ENCODE measurements at places on chromosomes 11 and 22. TPM values are rescaled to one million over a fixed set of nuclear protein-coding genes. Genes with fewer than 3 reads are reported as not detected.
A peak's percentile ranks its signal among the peaks of the same experiment; 100 is the strongest.

GRCh38 chr11:121794671-121795141 lies 321.3 kb downstream of the BLID start:
- DNase-seq, result no peak

Gene SEZ6L
- total RNA-seq, result 0.28 TPM

Gene TRIM49
- not detected for total RNA-seq

DNA sequence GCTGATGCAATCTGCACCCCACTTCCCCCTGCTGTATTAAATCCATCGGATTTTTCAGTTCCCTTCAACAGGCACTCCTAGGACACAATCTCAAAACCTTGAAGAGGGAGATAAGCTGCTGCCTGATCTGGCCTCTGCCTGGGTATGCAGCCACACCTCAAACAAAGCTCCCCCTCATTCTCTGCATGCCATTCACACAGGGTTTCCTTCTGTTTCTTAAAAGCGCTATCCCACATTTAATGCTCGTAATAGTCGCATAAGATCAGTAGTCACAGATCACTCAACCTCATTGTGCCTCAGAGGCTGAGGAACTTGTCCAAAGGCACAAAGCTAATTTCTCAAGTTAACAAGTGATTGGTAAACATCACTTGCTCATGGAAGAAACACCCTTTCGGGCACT lies 34.0 kb downstream of the UQCR10 start:
- peak; percentile 51 for DNase-seq

Gene TRIM5
- total RNA-seq, result 18.0 TPM

DNA sequence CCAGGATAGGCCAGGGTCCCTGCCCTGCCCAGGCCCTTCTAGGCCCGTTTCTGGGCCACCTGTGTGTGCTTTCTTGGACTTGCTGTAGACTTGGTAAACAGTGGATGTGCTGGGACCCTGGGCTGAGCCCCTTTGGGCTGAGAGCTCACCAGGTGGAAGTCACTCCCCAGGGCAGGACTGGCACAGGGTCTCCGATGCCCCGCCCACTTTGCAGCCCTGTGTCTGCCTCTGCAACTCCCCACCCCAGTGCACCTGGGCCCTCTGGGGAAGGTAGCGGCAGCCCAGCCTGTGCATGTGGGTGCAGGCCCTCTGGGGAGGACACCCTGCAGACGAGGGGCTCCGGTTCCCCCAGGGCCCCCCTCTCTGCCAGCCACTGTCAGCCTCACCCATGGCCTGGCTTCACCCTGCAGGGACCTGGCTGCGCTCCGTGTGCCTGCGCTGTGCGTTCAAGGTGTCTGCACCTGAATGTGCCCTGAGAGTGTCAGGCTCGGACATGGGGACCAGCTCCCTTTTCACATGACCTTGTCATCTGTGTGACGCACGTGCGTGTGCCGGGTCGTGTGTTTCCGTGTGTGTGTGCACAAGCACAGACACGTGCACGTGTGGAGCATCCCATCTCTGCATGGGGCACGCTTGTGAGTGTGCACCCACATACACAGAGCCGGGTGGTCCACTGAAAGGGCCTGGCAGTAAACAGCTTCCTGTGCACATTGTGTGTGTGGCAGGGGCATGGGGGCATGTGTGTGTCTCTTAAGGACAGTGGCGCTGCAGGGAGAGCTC lies 118.5 kb downstream of the KCNQ1OT1 start:
- no peak for DNase-seq

Gene MS4A12
- total RNA-seq, result not detected

Gene CEND1
- 7.6 TPM for total RNA-seq

Gene POTEH
- total RNA-seq, result not detected
